ENCODE measurements at places on chromosomes 1 and 21.

DNA sequence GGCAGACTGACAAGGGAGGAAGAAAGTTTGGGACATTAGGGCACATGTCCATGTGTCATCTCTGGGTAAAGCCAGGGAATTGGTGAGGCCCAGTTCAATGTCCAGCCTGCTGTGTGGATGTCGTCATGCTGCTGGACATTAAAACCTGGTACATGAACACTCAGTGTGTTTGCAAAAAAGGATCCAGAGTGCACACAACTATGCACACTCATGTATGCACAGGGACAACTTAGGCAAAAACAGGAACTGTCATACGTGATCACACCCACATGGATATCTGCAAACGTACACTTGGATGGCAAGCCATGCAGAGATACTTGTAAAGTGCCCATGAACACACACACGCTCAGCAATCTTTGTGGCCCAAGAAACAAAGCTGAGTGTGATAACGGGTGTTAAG is 47.9 kb upstream of the NEK2 start:
- no peak for DNase-seq

DNA sequence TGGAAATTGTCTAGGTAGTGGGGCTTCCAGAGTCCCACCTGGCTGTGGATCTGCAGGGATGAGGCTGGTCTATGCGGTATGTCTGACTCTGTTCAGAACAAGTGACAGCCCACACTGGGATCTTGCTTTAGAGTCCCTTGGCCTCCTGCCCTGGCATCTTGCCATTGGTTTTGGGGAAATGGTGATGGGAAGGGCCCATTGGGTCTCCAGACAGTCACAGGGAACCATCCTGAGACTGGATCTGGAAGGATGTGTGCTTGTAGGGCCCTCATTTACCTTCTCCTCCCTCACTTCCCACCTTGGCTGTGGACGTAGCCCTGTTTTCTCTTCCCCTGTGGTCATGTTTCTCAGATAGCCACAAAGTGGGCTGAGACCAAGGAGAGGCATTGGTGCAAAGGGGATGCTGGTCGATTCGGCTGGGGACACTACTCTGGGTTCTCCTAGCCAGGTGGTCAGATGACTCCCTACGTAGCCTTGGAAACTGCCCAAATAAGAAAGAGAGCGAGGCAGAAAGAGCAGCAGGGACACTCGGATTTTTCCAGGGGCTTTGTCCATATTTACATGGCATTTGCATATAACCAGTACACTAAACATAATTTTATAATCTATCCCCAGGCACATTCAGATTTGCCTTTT is 15.1 kb downstream of the SOX13 start:
- no peak for DNase-seq

DNA sequence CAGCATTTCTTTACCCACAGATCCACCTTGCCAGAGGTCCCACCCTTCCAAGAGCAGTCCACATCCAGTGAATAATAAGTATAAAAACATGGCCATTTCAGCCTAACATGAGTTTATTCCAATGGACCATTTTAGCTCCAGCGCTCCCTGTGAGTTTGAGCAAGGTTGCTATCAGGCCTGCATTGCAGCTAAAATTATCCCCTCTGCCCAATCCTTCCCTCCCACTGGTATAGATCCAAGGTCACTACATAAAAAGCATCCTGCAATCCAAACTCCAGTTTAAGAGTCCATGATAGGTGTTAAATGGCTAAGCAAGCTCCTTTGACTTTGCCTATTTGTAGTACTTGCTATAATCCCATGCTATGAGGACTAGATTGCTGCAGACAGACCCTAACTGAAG is 35.6 kb downstream of the SLC5A9 start:
- no peak for DNase-seq

GRCh38 chr1:19654386-19654785 is 10.3 kb downstream of the NBL1 start:
- DNase-seq, result no peak

DNA sequence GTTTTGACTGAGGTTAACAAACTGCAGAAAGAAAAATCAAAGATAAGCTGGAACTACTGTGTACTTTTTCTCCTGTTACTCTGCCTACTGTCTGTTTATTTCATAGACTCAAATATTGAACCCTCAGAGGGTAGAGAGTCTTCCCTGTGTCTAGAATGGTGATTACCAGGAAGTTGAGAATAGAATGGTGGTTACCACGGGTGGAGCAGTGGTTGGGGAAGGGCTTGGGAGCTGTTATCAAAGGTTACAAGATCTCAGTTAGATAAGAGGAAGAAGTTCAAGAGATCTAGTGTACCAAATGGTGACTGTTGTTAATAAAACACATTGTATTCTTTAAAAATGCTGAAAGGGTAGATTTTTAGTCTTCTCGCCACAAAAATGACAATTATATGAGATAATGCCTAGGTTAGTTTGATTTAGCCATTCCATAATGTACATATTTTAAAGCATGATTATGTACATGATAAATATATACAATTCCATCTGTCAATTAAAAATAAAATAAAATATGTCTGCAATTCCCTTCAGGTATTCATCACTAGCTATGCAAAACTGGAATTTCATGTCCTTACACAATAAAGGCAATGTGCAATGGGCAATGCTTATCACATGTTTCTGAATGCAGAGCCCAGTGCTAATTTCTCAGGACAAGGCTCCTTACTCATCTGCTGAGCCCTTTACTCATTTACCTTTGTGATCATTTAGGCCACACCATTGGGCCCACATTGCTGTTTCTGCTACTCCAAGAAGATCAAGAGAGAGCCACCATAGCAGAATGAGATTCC is 474.3 kb upstream of the CAMK1G start:
- DNase-seq, result no peak

- no peak for DNase-seq
These were observed 12.4 kb downstream of the TMEM201 start for GRCh38 chr1:9600861-9601834.

- DNase-seq, result no peak
These were observed 161.3 kb upstream of the USP25 start for GRCh38 chr21:15568516-15568915.

GRCh38 chr1:217224201-217224600 is 406.7 kb downstream of the GPATCH2 start:
- no peak for DNase-seq

GRCh38 chr1:2110738-2111673 is 60.8 kb downstream of the PRKCZ start:
- DNase-seq, result no peak

DNA sequence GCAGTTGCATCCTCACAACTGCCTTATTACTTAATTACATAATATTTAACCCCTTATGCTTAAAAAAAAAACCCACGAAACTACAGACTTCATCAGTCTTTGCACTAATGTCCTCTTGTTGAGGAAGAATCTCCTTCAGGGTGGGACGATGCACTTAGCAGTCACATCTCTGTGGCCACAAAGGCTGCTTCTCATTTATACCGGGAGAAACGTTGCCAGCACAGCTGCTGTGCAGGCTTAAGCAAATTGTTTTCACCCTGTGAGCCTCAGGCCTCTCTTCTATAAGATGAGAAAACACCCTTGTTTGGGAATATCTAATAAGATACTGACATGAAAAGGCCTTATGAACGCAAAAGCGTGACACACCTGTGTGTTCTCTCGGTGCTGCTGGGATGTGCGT is 2.9 kb upstream of the OBSCN start:
- DNase-seq, result no peak

DNA sequence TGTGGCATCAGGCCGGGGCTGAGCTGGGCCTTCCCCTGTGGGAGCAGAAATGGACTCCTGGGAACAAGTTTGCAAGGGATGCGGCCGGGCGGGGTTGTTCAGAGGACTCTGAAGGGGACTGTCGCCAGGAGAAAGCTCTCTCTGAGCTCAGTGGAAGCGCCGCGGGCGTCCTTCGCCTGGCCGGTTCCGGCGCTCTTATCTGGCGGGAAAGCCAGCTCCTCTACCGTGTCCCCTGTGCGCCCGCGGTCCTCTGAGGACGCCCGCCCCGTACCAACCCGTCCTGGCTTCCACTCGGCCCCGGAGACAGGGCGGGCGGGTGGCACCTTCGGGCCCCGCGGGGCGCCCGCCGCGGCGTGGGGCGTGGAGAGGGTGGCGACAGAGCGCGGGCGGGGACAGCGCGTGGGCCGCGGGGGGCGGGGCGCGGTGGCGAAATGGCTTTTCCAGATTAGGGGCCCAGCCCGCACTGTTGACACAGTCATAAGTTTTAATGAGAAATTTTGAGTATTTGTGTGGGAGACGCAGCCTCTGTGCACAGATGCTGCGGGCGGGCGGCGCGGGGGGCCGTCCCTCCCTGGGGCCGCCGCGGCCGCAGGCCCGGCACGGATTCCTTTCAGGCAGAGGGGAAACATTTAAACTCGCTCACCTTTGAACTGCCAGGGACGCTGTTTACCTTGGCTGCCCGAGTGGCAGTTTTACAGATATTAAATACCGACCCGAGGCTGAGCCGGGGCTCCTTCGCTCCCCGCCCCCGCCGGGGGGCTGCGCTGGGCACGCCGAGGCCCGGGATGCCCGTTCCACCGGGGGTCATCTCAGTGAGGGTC is 70.2 kb downstream of the FOXD2 start:
- DNase-seq, result no peak

DNA sequence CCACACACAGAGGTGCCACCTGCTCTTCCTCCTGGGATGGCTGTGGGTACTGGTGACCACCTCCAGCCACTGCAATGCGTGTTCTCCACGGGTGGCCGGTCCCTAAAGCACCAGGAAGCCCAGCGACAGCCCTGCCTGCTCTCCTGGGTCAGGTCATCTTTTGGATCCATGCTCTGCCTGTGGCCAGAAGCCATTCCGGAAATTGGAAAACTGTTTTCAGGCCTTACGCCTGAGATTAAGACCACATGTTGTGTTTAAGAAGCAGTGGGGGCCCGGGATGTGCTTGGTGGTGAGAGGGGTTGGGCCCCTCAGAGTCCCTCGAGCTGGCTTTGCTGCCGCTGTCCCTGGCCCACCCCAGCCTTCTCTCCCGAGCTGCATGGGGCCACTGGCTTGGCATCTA is 150.8 kb downstream of the PEX14 start:
- no peak for DNase-seq

- DNase-seq, result no peak
These were observed 346.1 kb downstream of the SIPA1L2 start for GRCh38 chr1:232283864-232284263.

GRCh38 chr1:110636149-110636935 is 30.2 kb upstream of the KCNA2 start:
- DNase-seq, result no peak

GRCh38 chr1:59232216-59232615 is 64.7 kb upstream of the FGGY start:
- no peak for DNase-seq

DNA sequence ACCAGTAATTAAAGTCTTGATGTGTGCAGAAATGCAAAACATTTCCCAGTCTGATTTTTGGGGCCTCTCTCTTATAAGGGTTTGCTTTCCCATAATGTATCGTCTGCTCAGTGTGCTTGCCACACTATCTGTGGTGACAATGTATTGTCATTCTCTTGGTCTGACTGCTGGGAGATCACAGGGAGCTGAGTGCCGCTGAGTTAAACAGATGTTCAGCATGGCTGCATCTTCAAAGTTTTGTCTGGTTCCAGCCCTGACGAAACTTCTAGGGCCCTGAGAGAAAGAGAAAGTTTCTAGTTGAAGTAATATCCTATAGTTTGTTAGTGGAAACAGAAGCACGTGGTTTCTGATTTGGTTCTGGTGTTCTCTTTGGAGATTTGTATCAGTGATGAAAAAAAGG is 42.6 kb downstream of the DNM3 start:
- no peak for DNase-seq

GRCh38 chr1:37948841-37949240 is 2.0 kb upstream of the INPP5B start:
- DNase-seq, result peak; percentile 13

- no peak for DNase-seq
These were observed 31.9 kb upstream of the LRRC3 start for GRCh38 chr21:44423312-44423821.

- peak; percentile 76 for DNase-seq
These were observed 26.8 kb downstream of the PTTG1IP start for GRCh38 chr21:44846485-44847260.

DNA sequence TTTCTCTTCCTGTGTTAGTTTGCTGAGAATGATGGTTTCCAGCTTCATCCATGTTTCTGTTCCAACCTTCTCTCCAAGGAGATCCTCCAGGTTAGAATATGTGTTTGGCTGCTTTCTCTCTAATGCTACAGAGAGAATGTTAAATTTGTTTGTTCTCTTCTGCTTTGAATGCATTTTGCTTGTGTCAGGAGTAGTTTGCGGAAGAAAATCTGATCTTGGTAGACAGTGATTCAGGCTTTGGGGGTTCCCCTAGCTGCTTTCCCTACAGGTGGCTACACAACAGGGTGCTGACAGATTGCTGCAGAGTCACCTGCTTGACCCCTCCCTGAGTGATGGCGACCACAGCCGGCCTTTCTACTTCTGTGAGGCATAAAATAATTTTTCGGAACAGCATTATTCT is 41.8 kb downstream of the MACO1 start:
- DNase-seq, result no peak

- peak; percentile 19 for DNase-seq
These were observed 41.4 kb upstream of the PODN start for GRCh38 chr1:53020588-53020987.

GRCh38 chr1:219432191-219432606 is 180.7 kb downstream of the ZC3H11B start:
- DNase-seq, result no peak

DNA sequence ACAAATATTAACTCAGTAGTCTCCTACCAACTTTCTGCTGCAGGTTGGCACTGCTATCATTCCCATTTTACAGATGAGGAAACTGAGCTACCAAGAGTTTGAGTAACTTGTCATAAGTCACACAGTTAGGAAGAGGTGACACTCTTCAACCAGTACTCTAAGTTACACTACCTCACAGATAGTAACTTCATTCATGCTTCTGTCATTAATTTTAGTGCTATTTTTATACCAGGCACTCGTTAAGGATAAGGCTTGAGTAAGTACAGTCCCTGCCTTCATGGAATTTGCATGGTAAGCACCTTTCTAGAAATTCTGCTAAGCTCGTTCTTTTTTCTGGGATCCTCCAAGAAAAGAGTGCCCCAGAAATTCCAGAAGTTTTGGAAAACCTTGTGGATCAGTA is 78.7 kb downstream of the ZP4 start:
- no peak for DNase-seq

DNA sequence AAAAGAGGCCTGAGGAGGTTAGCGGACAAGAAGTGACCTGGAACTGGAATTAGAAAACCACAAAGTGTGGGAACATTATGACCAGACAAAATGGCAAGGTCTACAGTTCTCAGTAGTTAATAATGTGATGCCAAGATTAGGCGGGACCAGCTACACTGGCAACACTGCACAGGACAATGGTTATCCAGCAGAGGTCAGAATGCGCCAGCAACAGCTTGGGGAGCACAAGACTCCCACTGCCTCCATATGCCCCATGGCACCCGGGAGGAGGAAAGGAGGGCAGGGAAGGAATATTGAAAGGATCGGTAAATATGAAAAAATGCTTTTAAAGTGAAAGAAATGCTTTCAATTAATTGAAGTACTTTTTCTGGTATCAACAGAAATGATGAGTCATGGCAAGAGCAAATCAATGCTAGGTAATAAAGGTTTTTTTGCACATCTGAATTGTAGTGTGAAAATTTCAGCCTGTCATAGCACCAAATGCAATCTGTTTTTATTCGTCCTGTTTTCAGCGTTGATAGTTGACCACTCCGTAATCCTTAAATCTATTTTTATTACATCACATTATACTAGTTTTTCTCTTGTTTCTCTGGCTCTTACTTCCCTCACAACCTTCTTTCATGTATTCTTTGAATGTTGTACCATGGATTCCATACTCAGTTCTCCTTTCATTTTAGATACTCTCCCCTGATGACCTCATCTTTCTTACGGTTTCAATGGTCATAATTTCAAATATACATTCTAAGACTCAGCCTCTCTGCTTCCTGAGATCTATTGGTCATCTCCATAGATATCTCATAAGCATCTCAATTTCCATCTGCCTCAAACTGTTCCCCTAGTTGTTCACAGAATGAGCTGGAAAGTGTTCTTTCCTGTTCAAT is 30.7 kb downstream of the VCAM1 start:
- peak; percentile 26 for DNase-seq

Measured in hematopoietic multipotent progenitor cell treated with erythropoietin and hydrocortisone succinate and interleukin-3 and kit ligand, for 8 days (in vitro differentiated cells).